ENCODE measurements at places on chromosomes 5 and 9.

DNA sequence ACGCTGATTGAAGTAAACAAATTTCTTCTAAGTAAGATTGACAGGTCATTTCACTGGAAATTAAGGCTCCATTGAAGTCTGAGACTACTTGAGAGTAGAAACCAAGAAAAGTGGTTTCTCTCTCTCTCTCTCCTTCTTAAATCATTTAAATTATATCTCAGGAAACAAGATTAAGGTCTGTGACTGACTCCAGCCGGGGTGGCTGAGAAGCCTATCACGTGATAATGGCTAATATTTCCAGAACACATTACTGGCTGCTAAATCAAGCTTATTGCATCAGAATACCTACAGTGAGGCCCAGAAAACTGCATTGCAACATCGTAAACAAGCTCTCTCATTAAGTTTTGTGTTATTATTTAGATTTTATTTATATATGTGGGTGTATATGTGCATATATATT, 88.4 kb downstream of the PTCD2 start:
- no peak for DNase-seq

GRCh38 chr9:3507395-3508077, 18.3 kb downstream of the RFX3 start:
- DNase-seq = no peak

DNA sequence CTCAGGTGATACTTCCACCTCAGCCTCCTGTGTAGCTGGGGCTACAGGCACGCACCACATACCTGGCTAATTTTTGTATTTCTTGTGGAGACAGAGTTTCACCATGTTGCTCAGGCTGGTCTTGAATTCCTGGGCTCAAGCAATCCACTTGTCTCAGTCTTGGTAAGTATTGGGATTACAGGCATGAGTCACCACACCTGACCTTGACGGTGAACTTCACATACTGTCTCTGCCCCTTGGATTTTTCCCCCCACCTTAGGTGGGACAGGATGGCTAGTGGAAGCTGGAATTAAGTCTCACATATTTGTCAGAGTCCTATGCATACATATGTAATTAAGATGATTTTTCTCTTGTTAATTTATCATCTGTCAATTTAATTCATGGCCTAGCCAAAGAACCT, 20.9 kb upstream of the RFK start:
- DNase-seq = no peak

DNA sequence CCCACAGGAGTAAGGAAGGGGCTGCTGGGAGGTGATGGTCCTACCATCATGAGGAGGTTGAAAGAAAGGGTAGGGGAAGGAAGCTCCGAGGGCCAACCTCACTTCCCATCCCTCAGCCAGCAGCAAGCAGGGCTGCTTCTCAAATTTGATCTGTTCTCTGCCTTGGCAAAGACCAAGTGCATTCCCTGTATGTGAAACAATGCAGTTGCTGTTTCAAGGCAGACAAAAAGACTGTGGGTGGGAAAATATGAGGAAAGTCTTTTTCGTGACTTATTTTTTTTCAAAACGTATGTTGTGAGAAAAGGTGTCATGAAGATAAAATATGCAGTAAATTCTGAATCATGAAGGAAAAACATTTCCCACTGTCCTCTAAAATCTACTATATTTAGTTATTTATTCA, 165.9 kb downstream of the ARSB start:
- DNase-seq = no peak

- peak; percentile 20 for DNase-seq
Observed at GRCh38 chr9:133731876-133732638, 6.1 kb downstream of the SARDH start.

DNA sequence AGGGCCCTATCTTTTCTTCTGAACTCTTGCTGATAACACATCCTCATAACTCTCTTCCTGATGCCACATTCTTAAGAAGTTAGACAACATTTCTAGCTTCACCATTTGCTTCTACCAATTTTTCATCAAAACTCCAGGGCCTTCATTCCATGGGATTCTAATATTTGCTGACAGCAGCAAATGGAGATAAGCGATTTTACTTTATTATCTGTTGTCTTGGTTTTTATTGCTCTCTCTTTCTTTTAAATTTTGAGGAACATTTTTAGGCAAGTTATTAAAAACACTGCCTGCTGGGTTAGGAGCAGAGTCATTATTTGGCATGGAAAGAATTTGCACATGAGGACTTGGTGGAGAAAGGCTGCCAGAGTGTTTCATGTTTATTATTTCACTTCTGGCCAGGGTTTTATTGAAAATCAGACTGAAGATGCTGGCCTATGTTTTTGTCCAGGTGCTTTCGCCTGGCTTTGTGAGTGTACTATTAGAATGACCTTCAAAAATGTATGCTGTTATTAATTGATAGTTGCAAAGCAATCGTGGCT, 27.7 kb downstream of the NSG2 start:
- DNase-seq = no peak

DNA sequence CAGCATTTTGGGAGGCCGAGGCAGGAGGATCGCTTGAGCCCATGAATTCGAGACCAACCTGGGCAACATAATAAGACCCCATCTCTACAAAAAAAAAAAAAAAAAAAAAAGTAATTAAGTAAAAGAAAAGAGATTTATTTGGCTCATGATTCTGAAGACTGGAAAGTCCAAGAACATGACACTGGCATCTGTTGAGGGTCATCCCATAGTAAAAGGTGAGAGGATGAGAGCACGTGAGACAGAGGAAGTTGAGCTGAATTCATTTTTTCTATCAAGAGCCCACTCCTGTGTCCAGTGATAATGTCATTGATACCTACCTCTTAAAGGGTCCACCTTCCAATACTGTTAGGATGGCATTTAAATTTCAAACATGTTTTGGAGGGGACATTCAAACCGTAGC, 19.8 kb downstream of the CREBRF start:
- no peak for DNase-seq

DNA sequence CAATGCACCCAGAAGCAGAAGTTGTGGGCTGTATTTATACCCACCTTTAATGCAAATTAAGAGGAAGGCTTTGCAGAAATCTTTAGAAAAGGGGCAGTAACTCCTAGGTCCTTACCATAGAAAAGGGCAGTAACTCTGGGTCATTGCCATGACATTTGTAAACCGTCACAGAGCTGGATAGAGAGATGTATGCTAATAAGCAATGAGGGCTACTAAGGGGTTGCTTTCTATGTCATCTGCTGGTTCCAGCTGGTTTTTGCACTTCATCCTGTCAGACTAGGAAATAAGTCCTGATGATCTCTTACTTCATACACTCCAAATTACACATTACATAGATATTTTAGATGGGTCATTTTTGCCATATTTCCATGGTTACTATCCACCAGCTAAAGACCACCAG, 299.1 kb upstream of the TYRP1 start:
- no peak for DNase-seq

DNA sequence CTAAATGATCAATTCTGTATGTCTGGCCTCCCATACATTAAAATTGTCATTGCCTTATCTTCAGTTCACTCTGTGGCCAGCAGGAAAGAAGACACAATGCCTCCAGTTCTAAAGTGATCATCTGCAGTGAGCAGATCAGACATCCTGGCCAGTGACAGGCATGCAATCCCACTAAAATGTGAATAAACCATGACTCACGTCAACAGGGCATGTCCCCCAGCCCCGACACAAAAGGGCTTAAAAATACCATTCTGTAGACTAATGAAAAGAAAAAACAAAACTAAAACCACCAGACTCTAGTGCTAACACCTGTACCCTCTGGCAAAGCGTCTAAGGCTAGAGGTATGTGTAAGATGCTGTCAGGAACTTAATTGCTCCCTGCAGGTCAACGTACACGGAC, 38.5 kb downstream of the DDX31 start:
- DNase-seq = no peak

DNA sequence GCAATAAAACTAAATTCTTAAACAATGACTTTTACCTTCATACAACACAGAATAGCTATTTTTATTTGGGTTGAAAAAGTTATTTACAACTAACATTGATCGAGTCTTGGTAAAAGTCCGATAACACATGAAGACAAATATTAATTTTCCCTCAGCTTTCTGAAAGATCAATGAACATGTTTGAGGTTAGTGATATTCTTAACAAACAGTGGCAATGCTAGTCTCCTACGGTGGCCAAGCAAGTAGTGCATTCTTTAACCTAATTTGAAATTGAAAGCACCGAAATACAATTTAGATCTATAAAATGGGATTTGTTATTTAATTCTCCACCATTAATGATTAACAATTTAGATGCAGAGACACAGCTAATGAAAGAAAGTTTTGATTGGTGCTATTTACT, 435.1 kb downstream of the HCN1 start:
- DNase-seq = no peak

DNA sequence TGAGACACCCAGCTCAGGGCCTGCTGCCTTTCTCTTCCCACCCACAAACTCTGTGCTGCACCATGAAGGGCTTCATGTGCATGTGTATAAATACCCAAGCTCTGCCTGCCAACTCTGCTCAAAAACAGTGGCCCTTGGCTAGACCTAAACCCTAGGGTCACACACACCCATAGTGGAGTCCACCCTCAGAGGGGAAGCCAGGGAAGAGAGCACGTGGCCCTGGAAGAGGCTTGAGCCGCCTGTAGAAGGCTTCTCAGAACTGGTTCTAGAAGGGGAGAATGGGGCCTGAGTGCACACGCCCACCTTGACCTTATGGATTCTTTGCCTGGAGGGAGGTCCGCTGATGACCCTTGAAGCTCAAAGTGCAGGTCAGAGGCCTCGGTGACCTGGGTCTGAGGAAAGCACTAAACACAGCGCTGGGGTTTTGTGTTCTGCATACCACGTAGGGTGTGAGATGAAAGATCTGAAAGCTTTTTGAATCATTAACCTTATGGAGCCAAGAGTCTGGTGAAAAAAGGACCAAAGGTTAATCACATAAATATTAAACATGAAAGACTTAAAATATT, 60.6 kb downstream of the CYFIP2 start:
- no peak for DNase-seq

- DNase-seq = no peak
Observed at GRCh38 chr5:21164425-21164824, 1176.4 kb upstream of the CDH18 start.

- DNase-seq = no peak
Observed at GRCh38 chr9:86660146-86660943, 287.0 kb downstream of the GAS1 start.

- DNase-seq = no peak
Observed at GRCh38 chr9:80500300-80500699, 928.5 kb downstream of the TLE4 start.

- DNase-seq = no peak
Observed at GRCh38 chr5:144072518-144072927, 97.9 kb downstream of the YIPF5 start.

- no peak for DNase-seq
Observed at GRCh38 chr9:91282292-91282691, 79.4 kb downstream of the AUH start.

- DNase-seq = no peak
Observed at GRCh38 chr9:10562581-10563343, 50.0 kb downstream of the PTPRD start.

DNA sequence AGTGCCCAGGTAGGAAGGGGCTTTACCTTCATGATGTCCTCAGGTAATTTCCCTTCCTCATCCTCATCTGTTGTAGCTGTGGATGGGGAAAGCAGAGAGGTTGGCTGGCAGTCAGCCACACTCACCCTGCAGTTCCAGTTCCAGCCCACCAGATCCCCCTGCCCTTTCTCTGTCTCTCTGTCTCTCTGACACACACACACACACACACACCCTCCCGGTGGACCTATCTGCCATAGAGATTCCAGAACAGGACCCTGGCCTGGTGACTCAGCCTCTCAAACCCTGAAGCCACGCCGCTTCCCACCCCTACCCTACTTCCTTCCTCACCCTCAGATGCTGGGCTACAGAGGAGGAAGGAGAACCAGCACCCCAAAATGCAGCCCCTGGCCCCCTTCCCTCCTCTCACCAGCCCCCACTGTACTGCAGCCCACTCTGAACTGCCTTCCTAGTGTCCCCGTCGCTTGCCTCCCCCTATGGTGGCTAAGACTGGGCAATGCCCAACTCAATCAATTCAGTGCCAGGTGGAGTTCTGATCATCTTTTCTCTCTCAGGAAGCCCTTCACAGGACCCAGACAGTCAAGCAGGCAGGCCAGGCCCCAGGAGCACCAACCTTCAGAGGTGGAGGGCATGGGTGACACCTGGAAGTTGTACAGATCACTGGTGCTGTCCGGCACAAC, 4.8 kb downstream of the IRF1 start:
- no peak for DNase-seq

GRCh38 chr9:122291458-122291857, 26.8 kb downstream of the MRRF start:
- DNase-seq = no peak

DNA sequence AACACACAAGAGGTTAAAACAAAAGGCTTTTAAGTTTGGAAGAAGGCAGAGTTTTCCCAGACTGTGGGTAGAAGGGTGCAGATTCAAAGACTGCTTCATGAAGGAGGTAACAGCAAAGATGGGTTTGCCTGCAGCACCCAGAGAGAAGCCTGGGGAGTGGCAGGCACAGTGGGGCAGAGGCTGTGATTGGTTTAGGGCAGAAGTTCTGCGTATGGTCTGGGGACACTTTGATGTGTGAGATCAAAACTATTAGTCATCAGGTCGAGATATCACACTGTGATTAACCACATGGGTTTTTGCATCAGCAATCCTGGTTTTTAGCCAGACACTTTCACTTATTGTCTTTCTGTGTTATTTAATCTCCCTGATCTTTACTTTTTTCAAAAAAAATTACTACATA, 188.8 kb upstream of the GLRA1 start:
- DNase-seq = no peak

DNA sequence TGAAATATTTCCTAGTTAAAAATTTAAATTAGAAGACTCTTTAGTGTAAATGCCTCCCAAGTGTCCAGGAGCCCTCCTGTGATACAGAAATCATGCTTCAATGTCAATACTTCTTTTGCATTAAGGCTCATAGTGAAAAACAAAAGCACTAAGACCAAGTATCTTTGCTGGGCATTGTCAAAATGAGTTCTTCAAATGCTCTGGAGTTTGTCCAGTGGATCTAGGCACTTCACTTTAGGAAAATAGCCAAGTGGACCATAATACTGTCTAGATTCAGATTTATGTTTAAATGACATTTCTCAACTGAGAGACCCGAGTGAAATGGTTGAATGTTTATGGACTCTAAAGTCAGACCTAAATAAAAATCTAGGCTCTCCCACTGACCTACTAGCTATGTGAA, 21.3 kb upstream of the CCDC112 start:
- DNase-seq = no peak

GRCh38 chr9:9950813-9951212, 662.0 kb downstream of the PTPRD start:
- DNase-seq = no peak

- DNase-seq = no peak
Observed at GRCh38 chr9:136815422-136815782, 7.7 kb downstream of the RABL6 start.

- DNase-seq = peak; percentile 13
Observed at GRCh38 chr9:71692337-71692736, 76.0 kb downstream of the CEMIP2 start.

GRCh38 chr5:146919304-146919703, 40.7 kb upstream of the PPP2R2B start:
- no peak for DNase-seq

GRCh38 chr5:114243972-114244317, 117.9 kb upstream of the KCNN2 start:
- DNase-seq = no peak
